KBM-7 (cell line): ENCODE measurements at places on chromosomes 7 and 10.

DNA sequence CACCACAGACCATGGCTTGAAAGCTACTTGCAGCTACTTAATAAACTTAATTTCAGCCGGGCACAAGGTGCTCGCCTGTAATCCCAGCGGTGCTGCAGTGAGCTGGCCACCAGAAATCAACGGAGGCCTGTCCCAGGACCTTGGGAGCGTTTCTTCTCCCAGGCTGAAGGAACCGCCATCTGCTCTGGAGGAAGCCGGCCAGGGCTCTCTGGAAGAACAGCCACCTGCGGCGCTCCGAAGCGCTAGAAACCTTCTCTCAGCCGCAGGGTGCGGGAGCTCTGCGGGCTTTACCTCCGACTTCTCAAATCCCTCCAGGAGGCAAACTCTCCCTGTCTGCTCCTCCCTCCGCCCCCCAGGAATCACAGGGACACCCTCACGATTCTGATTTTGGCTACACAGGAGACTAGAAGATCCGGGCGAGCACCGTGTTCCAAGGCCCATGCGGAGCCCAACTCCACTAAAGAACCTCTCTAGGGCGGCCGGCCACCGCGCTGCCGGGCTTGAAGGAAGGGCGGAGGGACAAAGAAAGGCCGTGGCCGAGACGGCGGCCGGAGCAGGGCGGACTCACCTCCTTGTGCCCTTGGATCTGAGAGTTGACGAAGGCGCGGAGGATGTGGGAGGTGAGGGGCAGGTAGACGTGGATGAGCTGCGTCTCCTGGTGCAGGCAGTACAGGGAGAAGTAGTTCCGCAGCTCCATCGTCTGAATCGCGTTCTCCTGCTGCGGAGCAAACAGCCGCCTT lies 14.4 kb downstream of the NUDT1 start:
- no peak for DNase-seq

DNA sequence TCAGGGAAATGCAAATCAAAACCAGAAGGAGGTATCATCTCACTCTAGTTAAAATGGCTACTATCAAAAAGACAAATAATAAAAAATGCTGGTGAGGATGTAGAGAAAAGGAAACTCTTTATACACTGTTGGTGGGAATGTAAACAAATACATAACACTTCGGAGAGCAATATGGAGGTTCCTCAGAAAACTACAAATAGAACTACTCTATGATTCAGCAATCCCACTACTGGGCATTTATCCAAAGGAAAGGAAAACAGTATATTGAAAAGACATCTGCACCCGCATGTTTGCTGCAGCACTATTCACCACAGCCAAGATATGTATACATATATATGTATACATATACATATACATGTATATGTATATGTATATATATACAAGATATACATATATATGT lies 94.2 kb downstream of the C10orf90 start:
- DNase-seq = no peak

DNA sequence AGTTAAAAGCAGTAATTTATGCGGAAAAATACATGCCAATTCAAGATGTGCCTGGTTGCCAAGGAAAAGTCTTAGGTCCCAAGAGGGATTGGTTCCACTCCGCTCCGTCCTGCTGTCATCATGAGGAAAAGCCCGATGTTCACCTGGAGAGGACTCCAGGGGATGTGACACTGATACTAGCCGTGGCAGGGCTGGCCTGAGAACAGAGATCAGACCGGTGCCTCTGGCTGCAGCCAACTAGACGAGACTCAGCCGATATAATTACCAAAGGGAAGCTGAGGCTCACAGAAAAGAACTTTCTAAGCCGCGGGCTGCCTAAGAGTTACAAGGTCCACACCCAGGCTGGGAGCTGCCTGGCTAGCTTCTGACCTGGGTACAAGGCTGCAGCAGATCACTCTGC lies 81.3 kb upstream of the UNC5B start:
- DNase-seq = no peak

GRCh38 chr10:22615101-22615500 lies 99.3 kb downstream of the PIP4K2A start:
- DNase-seq = no peak

GRCh38 chr7:139080905-139081304 lies 28.6 kb downstream of the ZC3HAV1 start:
- no peak for DNase-seq

GRCh38 chr7:18538554-18539250 lies 43.2 kb downstream of the HDAC9 start:
- DNase-seq = no peak

- DNase-seq = no peak
Observed at GRCh38 chr7:4808026-4808425, 32.6 kb downstream of the AP5Z1 start.

GRCh38 chr7:2761131-2761624 lies 73.2 kb downstream of the AMZ1 start:
- no peak for DNase-seq

DNA sequence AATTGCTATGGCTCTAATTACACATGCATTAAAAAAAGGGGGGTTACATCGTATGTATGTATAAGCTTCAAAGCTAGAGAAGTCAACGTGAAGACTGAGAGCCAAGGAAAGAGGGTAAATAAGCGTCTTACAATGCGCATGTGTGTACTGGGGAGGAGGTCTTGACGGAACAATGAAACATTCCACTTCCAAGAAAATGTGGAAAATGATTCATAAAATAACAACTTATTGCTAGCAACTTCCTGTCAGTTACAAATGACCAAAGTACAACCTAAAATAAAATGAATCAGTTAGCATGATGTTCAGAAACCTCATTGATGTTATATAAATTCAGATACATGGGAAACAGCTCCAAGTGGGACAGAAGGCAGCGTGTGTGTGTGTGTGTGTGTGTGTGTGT lies 104.1 kb upstream of the RHEB start:
- DNase-seq = no peak

DNA sequence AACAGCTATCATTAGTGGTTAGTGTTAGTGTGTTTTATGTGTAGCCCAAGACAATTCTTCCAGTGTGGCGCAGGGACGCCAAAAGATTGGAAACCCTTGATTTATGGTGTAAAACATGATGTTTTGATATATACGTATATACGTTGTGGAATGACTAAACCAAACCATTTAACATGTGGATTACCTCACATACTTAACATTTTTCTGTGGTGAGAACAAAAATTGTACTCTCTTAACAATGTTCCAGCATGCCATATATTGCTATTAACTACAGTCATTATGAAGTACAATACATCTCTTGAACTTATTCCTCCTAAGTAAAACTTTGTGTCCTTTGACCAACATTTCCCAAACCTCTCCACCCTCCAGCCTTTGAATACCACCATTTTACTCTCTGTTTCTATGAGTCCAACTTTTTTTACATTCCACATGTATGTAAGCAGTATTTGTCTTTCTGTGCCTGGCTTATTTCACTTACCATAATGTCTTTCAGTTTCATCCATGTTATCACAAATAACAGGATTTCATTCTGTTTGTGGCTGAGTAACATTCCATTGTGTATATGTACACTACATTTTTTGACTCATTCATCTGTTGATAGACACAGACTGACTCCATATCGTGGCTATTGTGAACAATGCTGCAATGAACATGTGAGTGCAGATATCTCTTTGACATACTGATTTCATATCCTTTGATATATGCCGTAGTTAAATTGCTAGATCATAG lies 42.2 kb upstream of the MAGI2 start:
- DNase-seq = no peak

DNA sequence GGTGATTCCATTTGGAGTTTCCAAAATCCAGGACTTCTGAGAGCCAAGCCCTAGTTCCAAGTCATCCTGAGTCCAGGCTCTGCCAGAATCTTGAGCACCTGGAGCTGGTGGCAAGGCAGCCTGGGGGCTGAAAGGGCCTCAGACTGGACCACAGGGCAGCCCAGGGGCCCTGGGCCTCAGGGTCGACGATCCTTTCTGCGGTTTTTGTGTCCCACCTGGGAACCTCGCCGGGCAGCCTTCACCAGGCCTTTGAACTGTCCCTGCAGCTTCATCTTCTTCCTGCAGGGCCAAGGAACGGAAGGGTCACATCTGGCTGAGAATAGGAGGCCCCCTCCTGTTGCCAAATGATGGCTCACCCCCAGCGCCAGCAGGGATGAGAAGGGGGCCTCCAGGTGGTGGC lies 22.4 kb upstream of the FRAT2 start:
- no peak for DNase-seq

DNA sequence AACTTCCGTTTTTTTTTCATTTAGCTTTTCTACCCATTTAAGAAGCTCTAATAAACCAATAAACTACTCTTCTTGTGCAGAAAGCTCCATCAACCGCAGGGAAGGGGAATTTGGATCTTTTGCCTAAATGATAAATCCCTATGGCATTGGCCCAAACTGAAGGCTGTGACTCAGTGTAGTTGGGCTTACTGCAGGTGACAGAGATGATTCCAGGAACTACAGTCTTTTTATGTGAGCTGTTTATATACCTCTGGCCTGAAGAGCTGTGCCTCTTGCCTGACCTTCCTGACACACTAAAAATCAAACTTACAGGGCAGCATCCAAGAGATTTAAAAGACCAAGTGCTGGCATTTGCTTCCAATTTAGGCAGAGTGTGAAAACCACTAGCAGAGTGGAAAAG lies 25.2 kb downstream of the ABCB1 start:
- DNase-seq = no peak

- DNase-seq = no peak
Observed at GRCh38 chr10:13592306-13592705, 5.5 kb downstream of the PRPF18 start.

- no peak for DNase-seq
Observed at GRCh38 chr7:42198974-42199668, 37.9 kb downstream of the GLI3 start.

GRCh38 chr10:3263082-3263481 lies 90.5 kb upstream of the PITRM1 start:
- no peak for DNase-seq

- no peak for DNase-seq
Observed at GRCh38 chr10:27564880-27565279, 60.8 kb downstream of the RAB18 start.

- no peak for DNase-seq
Observed at GRCh38 chr10:13790196-13790595, 203.4 kb downstream of the PRPF18 start.

- no peak for DNase-seq
Observed at GRCh38 chr10:113445736-113446135, 107.1 kb upstream of the HABP2 start.

DNA sequence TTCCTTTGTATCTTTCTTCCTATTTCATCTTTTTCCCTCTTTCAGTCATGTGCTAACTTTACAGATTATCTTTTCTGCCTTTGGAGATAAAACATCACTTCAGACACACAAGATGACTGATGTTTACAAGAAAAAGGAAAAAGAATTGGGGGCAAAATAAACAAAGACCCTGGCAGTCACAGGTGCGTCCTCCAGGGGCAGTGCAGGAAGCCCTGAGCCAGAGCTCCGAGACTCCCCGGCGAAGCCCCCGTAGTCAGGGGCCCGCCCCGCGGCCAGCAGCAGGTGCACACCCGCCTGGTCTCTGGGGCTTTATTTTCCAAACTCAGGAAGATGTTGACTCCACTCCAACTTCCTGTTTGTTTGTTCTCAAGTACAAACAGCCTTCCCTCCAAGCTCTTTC lies 10.2 kb downstream of the STK32C start:
- no peak for DNase-seq

- peak; percentile 71 for DNase-seq
Observed at GRCh38 chr10:124957404-124957947, 15.6 kb downstream of the ZRANB1 start.

DNA sequence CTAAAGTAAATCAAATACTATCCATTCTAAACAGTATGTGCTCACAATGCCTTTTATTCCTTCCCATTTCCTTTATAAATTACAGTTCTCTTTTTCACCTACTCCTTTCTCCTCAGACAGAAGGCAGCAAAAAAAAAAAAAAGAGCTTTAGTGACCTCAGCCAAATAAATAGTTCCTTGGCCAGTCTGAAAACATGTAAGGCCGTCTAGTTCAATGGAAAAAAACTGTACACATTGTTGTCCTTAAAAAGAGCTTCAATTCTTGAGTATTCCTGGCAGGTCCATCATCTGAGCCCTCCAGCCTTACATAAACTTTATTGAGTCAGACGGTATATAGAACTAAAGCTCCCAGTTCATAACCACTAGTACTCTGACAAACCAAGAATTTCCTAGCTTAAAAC lies 185.4 kb downstream of the CACNA2D1 start:
- DNase-seq = no peak

DNA sequence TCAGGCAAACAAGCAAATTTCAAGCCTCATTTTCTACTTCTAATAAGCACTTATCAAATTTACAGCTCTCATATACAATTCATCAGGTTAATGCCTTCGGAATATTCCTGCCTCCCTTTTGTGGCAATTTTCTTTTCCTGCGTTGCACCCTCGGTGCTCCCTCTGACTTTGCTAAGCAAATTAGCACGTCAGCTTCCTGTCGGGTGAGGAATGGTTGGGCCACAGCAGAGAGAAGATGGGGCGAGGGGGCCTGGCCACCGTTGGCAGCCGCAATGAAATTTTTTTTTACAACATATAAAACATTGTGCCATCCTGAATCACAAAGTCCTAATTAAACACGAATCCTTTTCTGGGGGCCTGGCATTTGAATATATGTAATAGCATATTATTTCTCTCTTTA lies 28.1 kb downstream of the ELFN1 start:
- no peak for DNase-seq

- DNase-seq = peak; percentile 29
Observed at GRCh38 chr7:158432369-158433341, 155.0 kb downstream of the PTPRN2 start.

DNA sequence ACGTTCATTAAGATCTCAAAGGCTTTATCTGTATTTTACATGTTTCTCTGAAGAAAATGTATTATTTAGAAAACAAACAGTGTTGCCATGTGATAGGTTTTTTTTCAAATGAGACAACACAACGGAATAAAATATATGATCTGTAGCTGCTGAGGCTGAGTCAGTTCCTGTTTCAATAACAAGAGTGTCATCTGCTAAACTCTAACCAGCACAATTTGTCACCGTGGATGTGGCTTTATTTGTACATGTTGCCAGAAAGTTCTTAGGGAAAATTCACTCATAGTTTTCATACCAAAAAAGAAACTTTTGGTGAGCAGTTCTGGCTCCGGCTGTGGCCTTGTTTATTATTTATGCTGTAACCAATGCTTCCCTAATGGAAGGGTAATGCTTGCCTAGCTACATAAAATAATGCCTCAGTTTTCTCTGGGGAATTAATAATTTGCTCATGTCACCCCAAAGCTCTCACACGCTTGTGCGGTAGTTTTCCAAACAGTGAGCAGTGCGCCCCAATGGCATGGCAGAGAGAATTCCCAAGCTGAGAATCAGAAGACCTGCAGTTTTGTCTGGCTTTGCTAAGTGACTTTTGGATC lies 20.3 kb upstream of the KLF6 start:
- DNase-seq = peak; percentile 74

DNA sequence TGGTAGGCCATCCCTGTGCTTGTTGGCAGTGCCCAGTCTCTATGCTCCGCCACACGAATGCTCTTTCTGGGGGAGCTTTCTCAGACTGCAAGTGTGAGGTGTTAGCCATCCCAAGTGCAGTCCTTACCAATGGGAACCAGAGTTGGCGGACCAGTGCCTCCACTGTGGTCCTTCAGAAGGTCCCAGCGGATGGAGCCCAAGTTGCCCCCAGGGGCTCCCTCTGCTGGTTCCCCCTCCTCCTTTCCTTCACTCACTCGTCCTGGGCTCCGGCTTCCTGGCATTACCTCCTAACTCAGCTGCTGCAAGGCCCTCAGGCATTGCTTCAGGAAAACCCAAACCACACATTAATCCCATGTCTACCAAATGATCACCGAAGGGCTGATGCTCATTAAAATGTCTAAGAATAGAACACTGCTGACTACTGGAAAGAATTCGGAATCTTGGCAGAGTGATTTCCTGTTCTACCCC lies 139.8 kb downstream of the CUBN start:
- no peak for DNase-seq

GRCh38 chr7:15086862-15087261 lies 184.3 kb upstream of the DGKB start:
- DNase-seq = no peak
